ENCODE measurements at places on chromosomes 4 and X. TPM values are rescaled to one million over a fixed set of nuclear protein-coding genes. Genes with fewer than 3 reads are reported as not detected.

F8A2 gene
- not detected for total RNA-seq

SCARB2 gene
- total RNA-seq: 136 TPM

CXCL6 gene
- not detected for total RNA-seq

HELQ gene
- total RNA-seq: 7.6 TPM

NPNT gene
- total RNA-seq: 0.29 TPM

XAGE1A gene
- 1.0 TPM for total RNA-seq

ARHGEF9 gene
- 8.0 TPM for total RNA-seq

MTMR8 gene
- not detected for total RNA-seq

UGT2A1 gene
- not detected for total RNA-seq

HCCS gene
- total RNA-seq: 59.6 TPM

DNA sequence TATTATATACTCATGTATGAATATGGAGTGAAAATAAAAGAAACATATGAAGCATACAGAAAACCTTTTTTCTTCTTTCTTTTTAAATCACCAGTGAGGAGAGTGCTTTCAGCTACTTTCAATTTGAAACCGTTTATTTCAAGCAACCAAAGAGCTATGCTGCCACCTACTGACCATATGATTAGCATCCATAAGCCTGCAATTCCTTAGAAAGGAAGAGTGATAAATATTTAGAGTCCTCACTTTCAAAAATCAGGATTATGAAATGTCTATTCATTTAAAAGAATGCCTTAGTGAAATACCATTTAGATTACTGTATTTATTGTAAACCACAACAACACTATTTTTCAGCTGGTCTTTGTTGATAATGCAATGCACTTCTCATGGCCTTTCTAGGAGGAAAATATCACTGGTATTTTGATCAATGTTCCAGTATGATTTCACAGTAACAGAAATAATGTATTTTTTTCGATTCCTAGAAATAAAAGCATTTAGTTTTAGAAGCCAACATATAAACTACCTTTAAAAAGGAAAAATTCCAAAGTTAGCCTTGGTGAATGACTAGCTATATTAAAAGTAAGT lies 667.6 kb downstream of the PCDH18 start:
- peak; percentile 71 for DNase-seq

- DNase-seq: no peak
Measured at GRCh38 chr4:96103086-96103485, 263.2 kb downstream of the PDHA2 start.

DNA sequence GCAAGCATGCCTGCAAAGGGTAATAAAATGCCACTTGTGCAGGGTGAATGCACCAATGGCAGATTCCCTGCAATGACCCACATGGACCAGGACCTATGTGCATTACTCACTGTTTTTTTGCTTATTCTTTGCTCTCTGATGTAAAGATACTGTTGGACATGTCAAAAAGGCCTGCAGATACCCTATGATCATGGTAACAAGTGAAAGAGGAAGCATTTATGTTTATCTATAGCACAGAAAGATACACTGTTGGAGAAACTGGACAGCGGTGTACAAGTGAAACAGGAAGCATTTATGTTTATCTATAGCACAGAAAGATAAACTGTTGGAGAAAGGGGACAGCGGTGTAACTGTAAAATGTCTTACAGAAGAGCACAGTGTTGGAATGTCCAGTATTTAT lies 127.5 kb downstream of the PAPSS1 start:
- no peak for DNase-seq

- DNase-seq: no peak
Measured at GRCh38 chr4:102321260-102321995, 23.9 kb downstream of the SLC39A8 start.

DNA sequence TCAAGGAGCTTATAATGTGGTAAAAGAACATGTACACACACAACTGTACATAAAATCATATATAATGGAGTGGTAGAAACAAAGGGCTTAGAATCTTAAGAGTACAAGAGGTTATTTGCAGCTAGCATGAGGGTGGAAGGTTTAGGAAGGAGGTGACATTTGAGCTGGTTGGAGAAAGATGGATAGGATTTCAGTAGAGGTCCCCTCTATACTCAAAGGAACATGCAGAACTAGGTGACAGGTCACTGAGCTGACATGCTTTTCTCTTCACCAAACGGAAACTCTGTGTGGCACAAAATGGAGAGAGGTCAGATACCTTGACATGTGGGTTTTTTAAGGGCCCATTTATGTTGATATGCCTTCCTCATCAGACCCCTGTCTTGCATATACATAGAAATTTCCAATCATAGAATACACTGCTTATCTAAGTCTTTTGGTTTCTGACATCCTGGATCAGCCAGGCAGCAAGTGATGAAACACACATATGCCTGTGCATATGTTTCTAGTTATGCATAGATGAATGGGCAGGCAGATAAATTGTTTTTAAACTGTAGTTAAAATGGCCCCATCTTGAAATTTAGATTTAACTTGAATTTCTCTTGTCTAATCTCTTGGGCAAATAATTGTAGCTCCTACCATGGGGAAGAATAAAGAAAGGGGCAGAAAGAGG lies 29.3 kb downstream of the CLCN5 start:
- no peak for DNase-seq

- no peak for DNase-seq
Measured at GRCh38 chr4:187569871-187570270, 425.7 kb upstream of the ZFP42 start.

GRCh38 chr4:32219306-32220075 lies 1499.3 kb downstream of the PCDH7 start:
- DNase-seq: no peak

- no peak for DNase-seq
Measured at GRCh38 chr4:53712408-53713020, 121.2 kb upstream of the LNX1 start.

- no peak for DNase-seq
Measured at GRCh38 chrX:125293850-125294780, 25.6 kb upstream of the TEX13C start.

DNA sequence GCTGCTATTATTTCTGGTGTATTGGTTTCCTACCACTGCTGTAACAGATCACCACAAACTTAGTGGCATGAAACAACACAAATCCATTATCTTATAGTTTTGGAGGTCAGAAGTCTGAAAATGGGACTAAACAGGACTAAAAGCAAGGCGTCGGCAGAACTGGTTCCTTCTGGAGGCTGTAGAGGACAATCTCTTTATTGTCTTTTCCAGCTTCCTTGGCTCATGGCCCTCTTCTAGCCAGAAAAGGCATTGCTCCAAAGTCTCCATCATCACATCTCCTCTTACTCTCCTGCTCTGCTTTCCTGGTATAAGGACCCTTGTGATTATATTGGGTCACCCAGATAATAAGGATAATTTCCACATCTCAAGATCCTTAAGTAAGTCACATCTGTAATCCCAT lies 121.9 kb downstream of the CLCN4 start:
- no peak for DNase-seq

DNA sequence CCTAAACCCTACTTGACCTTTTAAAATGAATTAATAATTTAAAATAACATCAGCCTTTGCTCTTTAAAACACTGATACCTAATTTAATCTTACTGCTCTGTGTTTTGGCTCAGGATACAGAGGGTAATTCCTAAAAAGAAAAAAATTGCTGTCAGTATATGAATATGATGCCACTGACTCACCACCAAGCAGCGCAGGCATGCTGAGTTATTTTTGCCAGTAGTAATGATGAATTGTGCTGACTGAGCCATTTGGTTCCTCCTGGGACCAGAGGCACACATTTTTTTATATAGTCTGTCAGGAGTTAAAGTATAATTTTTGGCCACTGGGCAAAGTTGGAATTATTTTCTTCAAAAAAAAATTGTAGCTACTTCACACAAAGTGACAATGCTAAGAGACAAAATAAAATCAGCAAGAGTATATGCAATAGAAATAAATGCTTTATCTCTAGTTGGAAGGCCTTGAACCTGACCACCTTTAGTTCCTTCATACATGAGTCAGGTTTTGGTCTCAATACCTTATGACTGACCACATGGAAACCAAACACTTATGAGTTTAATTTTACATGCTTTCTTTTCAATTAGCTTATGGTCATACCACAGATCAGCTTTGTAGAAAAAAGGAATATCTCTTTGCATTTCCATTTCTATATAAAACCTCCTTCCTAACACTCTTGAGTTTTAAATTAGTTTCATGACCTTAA lies 115.1 kb downstream of the PPP3CA start:
- peak; percentile 70 for DNase-seq

- no peak for DNase-seq
Measured at GRCh38 chr4:89299153-89299791, 8.3 kb downstream of the GPRIN3 start.

GRCh38 chr4:39037941-39038340 lies 5.7 kb upstream of the TMEM156 start:
- DNase-seq: no peak

GRCh38 chr4:102665527-102665926 lies 95.2 kb downstream of the MANBA start:
- no peak for DNase-seq

DNA sequence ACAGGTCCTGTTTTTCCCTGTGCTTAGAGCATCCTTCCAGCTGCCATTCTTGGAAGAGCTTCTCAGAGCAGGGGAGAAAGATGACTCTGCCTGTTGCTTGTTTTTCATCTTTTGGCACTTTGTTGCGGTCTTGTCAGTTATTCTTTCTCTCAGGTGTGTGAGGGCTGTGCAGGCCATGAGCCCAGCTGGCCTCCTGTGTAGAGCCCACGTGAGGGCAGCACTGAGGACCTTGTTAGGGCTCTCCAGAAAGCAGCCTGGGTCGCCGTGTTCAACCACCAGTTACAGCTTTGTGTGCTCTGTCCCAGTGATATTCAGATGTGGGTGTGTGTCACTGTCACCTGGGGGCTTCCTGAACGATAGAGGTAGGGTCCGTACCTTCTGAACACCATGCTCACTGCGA lies 52.8 kb downstream of the NOP14 start:
- no peak for DNase-seq

- no peak for DNase-seq
Measured at GRCh38 chrX:23434356-23434884, 99.8 kb downstream of the PTCHD1 start.

- no peak for DNase-seq
Measured at GRCh38 chr4:56222514-56222913, 164.8 kb downstream of the AASDH start.

GRCh38 chrX:153633607-153634180 lies 13.3 kb upstream of the DUSP9 start:
- DNase-seq: no peak

DNA sequence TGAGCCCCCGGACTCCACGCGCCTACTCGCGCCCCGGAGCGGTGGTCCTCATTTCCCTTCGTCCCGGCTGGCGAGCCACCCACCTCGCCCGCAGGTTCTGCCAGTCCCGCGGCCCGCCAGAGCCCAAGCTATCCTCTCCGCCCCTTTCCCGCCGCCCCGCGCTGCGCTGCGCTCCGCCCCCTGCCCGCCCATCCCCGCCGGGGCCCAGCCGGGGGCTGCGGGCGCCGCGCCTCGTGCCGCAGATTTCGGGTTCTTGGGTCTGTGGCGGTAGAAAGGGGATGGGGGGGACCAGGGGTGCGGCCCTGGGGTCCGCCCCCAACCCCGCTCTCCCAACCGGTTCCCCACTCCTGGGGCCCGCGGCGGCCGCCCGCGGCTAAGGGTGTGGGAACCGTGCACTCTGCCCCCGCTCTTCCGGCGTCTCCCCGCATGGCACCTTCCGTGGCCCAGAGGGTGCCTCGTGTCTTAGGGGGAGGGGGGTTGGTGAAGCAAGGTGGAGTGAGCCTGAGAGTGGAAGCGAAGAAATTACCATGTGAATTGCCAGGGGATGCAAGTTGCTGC lies 650.8 kb upstream of the DIPK2B start:
- DNase-seq: peak; percentile 44

DNA sequence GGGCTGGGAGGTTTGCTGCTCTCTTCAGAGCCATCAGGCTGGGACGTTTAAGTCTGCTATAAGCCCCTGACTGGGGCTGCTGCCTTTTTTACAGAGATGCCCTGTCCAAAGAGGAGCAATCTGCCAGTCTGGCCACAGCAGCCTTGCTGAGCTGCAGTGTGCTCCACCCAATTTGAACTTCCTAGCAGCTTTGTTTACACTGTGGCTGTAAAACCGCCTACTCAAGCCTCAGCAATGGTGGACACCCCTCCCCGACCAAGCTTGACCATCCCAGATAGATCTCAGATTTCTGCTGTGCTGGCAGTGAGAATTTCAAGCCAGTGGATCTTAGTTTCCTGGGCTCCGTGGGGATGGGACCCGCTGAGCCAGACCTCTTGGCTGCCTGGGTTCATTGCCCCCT lies 40.7 kb downstream of the SPATA18 start:
- DNase-seq: no peak

DNA sequence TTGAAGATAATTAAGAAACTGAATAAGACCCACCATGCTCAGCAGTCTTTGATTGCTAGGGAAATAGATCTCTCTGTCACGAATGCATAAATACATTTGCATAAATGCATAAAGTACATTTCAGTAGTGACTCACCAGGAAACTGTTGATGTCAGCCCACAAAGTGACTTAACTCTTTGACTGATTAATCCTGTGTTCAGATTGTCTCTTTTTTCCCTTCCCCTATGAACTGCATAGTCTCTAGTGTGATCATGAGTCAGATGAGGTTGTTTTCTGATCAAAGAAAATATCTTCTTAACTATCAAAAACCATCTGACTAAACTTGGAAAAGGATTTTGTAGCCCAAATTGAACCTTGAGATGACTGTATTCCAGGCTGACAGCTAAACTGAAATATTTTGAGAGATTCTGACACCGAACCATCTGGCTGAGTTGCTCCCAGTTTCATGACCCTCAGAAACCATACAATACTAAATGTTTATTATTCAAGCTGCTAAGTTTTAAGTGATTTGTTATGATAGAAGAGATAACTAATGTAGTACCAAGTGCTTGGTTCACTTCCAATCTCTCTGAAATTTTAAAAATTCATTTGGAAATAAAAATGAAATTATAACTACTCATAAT lies 1381.5 kb upstream of the AGA start:
- DNase-seq: peak; percentile 15

- no peak for DNase-seq
Measured at GRCh38 chr4:139801895-139802294, 136.3 kb downstream of the MGST2 start.

DNA sequence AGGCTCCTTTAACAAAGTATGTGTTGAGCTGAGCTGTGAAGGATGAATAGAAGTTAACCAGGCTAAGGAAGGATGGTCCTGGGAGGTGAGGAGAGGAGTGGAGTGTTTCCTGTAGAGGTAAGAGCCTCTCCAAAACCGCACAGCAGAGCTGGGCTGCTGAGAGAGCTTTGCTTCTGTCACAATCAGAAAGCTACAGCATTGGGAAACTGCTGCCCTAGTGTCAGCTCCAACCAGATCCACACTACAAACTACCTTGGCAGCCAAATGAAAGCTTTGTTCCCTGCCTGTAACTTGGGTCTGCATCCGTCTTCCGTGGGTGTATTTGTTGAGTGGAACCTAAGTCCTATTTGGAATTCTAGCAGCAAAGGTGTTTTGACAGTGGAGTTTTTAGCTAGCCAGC lies 91.8 kb downstream of the REPS2 start:
- DNase-seq: no peak

All from A172 (cell line).